ENCODE measurements at places on chromosomes 11 and 22.

GRCh38 chr11:104925850-104926249 is 27.6 kb upstream of the CASP12 start:
- no peak for DNase-seq

- no peak for DNase-seq
Observed at GRCh38 chr11:76629116-76629852, 41.3 kb downstream of the LRRC32 start.

DNA sequence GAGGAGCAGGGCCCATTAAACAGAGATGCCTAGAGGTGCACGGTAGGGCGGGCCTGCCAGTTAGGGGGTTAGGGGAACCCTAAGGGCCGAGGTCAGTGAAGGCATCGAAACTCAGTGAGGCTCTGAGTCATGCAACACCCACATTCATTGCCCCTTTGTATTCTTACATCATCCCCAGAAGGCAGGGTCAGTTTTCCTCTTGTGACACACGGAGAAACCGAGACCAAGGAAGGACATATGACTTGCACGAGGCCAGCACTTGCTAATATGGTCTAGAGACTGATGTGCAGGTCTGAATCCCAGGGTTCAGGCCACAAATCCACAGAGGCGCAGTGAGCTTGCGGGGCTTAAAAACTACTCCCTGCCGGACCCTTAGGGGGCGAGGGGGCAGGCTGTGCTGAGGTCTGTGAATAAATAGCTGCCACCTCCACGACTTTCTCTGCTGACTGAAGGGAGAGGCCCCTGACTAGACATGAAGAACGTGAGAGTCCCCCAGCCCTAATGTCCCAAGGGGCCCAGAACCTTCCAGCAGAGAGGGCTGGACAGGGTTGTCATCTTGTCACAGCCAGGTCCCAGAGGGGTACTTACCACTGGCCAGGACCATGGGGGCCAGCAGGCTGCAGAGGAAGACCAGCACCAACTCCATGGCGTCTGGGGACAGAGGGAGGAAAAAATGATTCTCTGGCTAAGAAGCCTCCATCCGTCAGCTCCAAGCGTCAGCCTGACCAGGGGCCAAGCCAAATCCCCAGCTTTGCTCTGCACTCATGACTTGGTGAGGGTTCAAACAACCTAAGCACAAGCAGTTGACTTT is 17.8 kb upstream of the FXYD2 start:
- no peak for DNase-seq

- no peak for DNase-seq
Observed at GRCh38 chr11:82601711-82602110, 132.0 kb downstream of the FAM181B start.

DNA sequence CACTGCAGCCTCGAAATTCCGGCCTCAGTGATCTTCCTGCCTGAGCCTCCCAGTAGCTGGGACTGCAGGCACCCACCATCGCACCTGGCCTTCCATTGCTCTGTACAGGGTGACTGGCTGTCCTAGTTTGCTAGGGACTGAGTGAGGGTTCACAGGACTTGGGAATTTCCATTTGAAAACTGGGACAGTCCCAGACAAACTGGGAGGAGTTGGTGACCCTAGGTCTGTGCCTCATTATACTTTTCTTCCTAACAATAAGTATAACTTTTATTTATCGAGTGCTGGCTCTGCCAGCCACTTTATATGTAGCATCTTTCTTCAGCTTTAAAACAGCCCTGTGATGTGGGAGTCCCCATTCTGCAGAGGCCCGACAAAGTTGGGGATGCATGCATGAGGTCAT is 25.5 kb downstream of the TCP11L1 start:
- no peak for DNase-seq

DNA sequence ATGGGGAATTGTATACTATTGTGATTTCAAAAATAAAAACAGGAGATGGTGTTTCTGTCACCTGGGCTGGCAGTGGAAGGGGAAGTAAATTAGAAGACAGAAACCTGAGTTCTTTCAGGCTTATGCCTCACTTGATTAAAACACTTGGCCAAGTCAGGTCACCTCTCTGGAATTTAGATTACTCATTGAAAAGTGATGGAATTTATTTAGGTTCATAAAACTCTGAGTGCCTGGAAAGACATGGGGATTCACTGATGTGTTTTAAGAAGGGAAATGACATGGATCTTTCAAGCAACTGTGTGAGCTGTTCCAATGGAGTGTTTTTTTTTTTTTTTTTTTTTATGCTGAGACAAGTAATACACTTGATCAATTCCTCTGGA is 400.1 kb downstream of the TMEM135 start:
- no peak for DNase-seq

DNA sequence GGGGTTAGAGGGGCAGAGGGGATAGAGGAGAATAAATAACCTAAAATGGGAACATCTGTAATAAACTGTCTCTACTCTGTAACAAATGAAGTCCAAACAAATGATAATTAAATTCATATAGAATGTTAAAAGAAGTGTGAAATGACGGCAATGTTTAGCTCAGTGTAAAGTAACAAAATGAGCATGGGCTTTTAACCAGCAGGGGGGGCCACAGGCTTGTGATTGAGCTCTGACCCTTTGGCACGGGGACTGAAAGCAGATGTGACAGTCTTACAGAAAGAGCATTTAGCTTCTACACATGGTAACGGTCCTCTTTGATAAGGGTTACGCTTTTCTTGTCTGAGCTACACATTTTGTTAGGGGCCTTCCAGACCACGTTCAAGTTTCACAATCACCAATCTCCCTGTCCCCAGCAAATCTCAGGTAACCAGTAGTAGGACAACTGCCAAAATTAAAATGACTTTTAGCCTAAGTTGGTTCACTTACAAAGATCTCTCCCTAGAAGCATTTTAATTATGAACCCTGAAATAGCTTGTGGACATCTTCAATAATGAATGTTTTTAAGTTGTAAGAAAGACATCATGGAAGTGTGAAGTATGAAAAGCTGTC is 262.5 kb downstream of the DCDC1 start:
- peak; percentile 73 for DNase-seq

DNA sequence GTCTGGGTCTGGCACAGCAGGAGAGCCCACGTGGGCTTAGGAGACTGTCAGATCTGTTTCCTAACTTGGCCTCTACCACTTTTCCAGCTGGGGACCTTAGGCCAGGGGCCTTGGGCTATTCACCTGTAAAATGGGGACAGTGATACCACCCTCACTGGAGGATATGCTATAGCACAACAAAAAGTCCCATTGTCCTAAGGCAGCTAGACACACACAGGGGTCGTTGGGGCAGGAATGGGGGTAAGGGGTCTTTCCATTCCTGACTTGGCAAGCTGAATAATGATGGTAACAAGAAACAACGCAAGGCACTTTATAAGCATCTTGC is 2.6 kb upstream of the SH3BP1 start:
- DNase-seq: no peak

DNA sequence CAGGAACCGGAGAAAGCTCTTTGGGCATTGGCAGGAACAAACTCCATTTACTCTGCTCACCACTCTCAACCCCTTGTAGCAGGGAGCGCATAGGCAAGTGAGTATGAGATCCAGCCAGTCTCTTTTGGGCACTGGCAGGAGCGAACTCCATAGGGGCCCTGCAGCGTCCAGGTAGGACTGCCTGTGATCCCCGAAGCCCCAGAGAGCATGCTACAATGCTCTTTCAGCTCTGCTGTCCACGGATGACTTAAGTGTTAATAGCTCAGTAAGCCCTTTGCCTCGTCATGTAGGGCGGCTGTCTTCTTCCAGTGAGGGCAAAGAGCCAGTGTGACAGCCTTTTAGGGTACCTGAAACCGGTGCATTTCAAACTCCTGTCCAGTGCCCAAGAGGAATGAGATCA is 1525.6 kb upstream of the RAG2 start:
- DNase-seq: no peak

- DNase-seq: no peak
Observed at GRCh38 chr11:134004496-134005172, 47.9 kb upstream of the IGSF9B start.

DNA sequence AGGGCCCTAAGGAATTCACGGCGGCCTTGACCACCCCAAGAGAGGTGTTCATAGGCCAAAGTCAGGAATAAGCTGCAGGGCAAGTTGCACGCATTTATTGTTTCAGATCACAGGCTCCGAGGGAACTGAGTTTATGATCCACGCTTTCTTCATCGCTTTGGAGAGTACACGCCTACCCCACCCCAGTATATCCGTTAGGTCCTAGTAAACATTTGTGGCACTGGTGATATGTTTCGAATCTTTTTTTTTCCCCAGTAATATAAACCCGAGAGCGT is 805 bp downstream of the GANAB start:
- DNase-seq: no peak

DNA sequence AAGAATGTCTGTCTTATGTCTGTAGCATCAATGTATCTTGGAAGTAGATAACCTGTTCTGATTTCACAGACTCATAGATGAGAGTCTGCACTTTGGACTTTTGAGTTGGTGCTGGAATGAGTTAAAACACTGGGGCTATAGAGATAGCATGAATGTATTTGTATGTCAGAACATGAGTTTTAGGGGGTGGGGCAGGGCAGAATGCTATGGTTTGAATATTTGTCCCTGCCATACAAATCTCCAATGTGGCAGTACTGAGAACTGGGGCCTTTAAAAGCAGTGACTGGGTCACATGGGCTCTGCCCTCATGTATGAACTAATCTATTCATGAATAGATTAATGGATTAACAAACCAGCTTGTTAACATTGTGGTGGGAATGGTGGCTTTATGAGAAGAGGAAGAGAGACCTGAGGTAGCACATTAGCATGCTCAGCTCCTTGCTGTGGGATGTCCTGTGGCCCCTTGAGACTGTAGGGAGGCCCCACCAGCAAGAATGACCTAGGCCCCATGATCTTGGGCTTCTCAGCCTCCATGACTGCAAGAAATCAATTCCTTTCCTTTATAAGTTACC is 15.5 kb upstream of the OR52K1 start:
- DNase-seq: no peak

GRCh38 chr11:44226490-44226889 is 83.4 kb downstream of the ALX4 start:
- no peak for DNase-seq

DNA sequence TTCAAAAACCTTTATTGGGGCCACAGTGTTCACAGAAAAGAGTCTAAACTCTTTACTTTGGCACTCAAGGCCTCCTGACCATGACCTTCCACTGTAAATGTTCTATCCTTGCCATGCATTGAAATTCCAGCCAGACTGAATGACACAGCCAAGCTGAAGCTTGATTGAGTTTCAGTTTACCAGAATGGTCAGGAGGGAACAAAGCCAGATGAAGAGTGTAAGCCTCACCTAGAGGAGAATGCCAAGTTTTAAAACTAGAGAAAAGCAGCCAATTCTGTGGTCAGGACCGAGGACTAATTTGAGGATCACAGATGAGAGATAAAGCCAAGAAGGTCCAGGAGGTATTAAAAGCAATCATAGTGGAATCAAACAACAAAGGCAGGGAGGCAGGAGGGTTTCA is 215.3 kb downstream of the KCNA4 start:
- DNase-seq: no peak

GRCh38 chr11:62400760-62401159 is 18.1 kb upstream of the SCGB1A1 start:
- DNase-seq: no peak

DNA sequence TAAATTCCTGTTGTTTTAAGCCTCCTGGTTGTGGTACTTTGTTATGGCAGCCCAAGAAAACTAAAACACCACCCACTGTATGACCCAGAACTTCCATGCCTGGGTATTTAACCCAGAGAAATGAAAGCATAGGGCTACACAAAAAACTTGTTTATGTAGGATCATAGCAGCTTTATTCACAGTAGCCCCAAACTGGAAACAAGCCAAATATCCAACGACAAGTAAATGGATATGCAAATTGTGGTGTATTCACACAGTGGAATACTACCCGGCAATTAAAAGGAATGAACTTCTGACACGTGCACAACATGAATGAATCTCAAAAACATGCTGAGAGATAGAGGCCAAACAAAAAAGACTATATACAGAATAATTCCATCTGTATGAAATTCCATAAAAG is 62.2 kb upstream of the NAV2 start:
- DNase-seq: no peak

DNA sequence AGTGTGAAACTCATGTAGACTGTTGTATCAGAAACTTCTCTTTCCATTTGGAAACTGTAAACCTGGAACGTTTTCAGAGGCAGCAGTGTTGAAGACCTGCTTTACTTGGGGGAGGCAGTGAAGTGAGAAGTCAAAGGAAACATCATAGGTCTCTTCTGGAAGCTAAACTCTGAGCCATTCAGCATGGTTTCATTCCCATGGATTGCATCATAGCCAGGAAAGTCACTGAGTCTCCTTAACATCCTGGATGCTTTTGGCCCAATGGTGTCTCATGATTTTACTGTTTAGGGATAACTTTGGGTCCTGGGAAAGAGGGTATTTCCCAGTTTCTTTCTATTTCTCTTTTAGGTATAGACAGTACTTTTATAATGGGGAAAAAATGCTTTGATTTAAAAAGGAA is 153.2 kb upstream of the E2F8 start:
- no peak for DNase-seq

DNA sequence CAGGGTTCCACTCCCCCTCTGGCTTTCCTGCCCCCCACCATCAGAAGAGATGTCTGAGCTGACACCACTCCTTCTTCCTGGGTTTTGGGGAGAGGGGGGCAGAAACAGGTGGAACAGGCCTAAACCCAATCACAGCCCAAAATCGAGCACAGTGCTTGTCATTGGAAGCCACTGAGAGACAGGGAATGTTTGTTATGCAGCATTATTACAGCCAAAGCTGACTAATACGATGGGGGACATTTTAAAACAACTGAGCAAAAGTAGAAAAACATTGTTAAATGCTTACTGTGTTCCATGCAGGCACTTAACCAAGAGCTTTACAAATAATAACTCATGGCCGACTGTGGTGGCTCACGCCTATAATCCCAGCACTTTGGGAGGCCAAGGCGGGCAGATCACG is 32.5 kb upstream of the RTL6 start:
- DNase-seq: no peak

DNA sequence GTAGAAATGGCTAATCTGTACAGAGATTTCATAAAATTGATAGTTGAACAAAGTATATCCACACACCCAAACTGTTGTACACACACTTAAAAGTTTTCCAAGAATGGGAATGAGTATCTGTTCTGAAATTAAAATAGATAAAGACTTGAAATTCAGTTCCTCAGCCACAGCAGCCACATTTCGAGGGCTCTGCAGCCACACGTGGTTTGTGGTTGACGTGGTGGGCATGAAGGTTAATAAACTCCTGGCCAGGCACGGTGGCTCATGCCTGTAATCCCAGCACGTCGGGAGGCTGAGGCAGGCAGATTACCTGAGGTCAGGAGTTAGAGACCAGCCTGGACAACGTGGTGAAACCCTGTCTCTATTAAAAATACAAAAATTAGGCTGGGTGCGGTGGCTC is 24.0 kb downstream of the TPST2 start:
- DNase-seq: no peak

DNA sequence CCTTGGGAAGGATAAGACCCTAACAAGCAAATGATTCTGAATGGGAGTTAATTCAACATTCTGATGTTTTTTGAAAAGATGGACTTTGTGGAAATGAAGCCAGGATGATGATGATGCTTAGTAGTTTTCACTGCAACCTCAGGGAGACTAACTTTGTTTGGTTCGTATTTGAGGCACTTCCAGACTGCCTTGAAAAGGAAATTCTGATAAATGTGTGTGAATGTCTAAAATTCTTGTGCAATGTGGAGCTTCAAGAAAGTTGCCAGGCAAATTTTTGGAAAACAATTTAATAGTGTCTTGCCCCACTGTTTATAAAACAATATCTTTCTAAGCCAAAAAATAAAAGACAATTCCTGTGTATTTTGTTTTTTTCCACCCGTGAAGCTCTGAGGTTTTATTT is 11.2 kb upstream of the NAV2 start:
- no peak for DNase-seq

GRCh38 chr11:37597776-37598175 is 999.7 kb upstream of the RAG2 start:
- no peak for DNase-seq

GRCh38 chr11:61266602-61267001 is 25.6 kb downstream of the PGA5 start:
- DNase-seq: no peak
